Effector memory CD8-positive, alpha-beta T cell (primary cell): ENCODE measurements at places on chromosomes 5 and 9.

DNA sequence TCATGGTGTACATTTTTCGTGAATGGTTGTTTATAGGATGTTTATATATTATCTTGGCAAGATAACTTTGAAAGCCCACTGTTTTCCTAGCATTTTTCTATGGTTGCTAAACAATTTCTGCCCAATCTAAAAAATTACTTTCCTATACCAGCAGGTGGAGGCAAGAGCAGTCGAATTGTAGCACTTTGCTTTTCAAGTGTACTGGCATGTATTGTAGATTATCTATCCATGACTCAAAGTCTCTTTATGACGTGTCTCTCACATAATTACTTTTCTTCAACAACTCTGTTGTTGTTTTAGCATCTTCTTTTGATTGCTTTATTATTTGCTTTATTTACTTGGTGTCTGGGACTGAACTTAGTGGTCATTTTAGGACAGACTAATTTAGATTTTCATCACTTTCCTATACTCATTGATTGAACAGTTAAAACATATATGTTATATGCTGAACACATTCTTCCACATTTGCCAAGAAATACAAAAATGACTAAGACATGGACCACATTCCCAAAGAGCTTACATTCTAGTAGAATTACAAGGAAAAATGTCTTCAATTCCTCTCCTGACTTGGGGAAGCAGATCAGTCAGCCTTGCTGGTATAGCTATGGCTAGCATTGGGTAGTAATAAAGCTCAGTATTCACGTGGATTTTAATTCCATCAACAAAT, 20.7 kb downstream of the NLN start:
- H3K36me3 ChIP-seq, result no peaks in the 10 kb centered on the region
- H3K27me3 ChIP-seq, result no peaks in the 10 kb centered on the region
- H3K4me1 ChIP-seq, result no peaks in the 10 kb centered on the region
- H3K4me3 ChIP-seq, result no peak overlapping the region

DNA sequence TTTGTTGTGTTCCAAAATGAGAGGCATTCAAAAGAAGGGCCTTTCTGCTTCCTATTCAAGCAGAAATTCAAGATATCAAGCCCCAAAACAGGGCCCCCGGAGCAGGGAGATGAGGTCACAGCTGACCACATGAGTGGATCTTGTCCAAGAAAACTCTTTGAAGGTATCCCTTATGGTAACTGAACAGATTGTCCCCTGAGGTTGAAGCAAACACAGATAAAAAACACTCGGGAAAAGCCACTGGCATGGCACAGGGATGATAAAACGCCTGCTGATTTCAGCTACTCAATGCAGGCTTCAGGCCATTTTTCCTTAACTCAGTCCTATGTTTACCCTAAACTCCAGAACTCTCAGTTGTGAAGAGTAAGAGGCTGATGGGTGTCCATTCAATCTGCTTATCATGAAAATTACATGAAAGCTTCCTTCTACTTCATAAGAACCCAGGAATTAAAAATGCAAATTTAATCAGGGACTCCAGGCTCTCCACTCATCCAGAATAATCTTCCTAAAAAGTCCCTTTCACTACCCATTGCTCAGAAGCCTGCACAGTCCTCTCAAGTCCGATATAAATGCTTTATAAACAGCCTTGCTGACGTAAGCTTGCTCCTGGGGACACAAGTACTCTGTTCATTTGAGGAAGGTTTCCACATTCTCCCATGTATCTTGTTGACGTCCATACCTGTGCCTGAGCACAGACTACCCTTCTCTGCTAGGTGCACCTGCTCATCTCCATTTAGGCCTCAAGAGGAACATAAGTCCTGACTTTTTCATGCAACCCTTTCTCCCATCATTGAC, 35.9 kb upstream of the SLC1A3 start:
- no peak overlapping the region for H3K27ac ChIP-seq
- no peaks in the 10 kb centered on the region for H3K36me3 ChIP-seq
- no peaks in the 10 kb centered on the region for H3K4me1 ChIP-seq
- no peak for DNase-seq
- no peak overlapping the region for H3K4me3 ChIP-seq
- H3K27me3 ChIP-seq, result no peaks in the 10 kb centered on the region

DNA sequence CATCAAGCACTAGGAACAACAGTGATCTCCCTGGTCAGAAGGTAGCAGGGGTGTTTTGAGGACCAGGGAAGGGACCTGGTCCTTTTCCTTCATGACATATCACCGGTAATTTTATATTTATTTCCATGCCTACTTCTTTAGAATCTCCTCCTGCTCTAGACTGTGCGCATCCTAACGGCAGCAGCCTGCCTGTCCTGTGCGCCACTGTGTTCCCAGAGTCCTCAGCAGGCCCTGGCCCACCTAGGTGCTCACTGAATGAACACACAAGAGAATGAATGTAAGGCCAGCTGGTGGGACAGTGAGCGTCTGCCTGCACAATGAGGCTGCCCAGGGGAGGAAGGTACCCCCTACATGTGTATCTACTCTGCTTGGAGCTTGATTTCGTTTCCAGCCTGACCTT, 51.5 kb downstream of the C5orf15 start:
- DNase-seq, result no peak
- peaks cover 25% of the 10 kb centered on the region for H3K27me3 ChIP-seq
- no peaks in the 10 kb centered on the region for H3K4me1 ChIP-seq
- no peak overlapping the region for H3K4me3 ChIP-seq

DNA sequence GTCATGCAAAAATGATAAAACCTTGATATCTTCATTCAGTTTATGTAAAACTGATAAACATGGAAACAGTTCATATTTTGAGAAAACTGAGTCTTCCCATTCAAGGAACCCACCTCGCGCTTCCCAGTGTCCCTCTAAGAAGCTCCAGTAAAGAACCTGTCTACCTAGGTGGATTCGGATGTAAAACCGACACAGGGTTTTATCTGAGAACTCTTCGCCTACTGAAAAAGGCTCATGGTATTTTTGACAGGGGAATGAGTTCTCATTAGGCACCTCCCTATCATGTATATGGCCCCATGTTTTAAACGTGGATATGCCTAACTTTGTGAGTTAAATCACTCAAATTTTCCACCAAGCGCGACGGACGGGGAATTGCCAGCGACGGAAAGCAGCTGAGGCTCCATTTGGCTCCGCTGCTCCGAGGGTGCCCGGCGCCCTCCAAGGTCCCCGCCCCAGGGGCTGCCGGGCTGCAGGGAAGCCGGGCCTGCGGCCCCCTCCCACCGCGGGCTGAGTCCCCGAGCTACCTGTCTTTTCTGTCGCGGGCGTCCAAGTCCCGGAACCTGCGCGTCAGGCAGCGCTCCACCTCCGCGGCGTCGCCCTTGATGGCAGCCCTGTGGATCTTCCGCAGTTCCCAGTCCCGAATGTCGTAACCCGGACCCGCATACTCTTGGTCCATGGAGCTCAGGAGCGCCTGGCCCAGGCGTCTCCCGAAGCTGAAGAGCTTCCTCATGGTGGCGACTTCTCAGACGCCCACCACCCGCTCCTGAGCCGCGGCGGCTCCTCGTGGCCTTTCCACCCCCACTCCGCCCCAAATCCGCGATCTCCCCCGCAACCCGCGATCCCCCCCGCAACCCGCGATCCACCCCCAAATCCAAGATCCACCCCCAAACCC, 594 bp downstream of the ANKRD18A start:
- H3K36me3 ChIP-seq, result no peaks in the 10 kb centered on the region
- H3K4me3 ChIP-seq, result peak overlapping the region; percentile 83
- peaks cover 31% of the 10 kb centered on the region for H3K27me3 ChIP-seq
- H3K4me1 ChIP-seq, result peaks cover 15% of the 10 kb centered on the region
- DNase-seq, result no peak
- peak overlapping the region; percentile 77 for H3K27ac ChIP-seq

DNA sequence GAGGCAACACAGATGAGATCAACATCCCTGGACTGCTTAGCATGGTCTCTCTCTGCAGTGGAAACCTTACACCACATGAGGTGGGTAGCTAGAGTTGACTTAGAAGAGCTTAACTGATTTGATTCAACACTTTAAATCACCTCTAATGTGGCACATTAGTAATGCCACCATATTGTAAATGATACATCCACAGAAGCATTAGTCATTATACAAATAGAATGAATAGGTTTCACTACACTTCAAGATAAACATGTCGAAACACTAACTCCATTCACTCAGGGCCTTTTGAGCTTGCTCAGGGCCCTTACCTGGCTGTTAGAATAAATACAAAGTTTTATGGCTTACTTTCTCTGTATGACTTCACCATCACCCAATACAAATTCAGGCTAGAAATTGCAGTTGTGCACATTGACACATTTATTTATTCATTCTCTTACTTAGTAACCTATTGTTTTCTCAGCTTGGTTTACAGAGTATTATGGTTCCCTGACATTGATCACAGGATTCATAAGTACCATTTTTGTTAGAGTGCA, 9.3 kb upstream of the SMAD5 start:
- H3K36me3 ChIP-seq, result no peaks in the 10 kb centered on the region
- H3K4me1 ChIP-seq, result no peaks in the 10 kb centered on the region
- H3K27ac ChIP-seq, result no peak overlapping the region
- H3K27me3 ChIP-seq, result peaks cover 43% of the 10 kb centered on the region

DNA sequence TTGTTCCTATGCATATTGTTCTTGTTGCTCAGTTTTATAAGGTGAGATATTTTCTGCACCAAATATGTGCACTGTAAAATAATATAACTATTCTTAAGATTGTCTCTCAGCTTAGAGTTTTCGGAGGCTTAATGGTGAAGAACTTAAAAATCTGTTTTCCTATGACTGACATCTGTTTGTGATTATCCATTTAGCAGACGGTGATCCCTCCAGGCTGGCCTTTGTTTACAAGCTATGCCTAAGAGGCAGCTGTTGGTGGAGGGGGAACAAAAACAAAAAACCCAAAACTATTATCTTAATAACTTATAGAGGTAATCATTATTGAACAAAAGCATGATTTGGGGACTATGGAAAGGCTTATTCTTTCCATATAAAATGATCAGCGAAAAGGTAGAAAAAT, 658 bp downstream of the PDCD1LG2 start:
- H3K27ac ChIP-seq, result peak overlapping the region; percentile 92
- H3K4me1 ChIP-seq, result peaks cover 21% of the 10 kb centered on the region
- no peak for DNase-seq
- H3K27me3 ChIP-seq, result no peaks in the 10 kb centered on the region
- peak overlapping the region; percentile 74 for H3K4me3 ChIP-seq

- H3K27ac ChIP-seq, result peak overlapping the region; percentile 44
- peaks cover 58% of the 10 kb centered on the region for H3K27me3 ChIP-seq
- peaks cover 23% of the 10 kb centered on the region for H3K4me1 ChIP-seq
- peak overlapping the region; percentile 86 for H3K4me3 ChIP-seq
- peak; percentile 23 for DNase-seq
Observed at GRCh38 chr5:77630114-77630680, 8.3 kb downstream of the OTP start.

GRCh38 chr9:3751125-3751758, 225.4 kb upstream of the RFX3 start:
- H3K27me3 ChIP-seq, result no peaks in the 10 kb centered on the region
- no peak overlapping the region for H3K27ac ChIP-seq
- H3K4me1 ChIP-seq, result peaks cover 12% of the 10 kb centered on the region
- no peak overlapping the region for H3K4me3 ChIP-seq
- no peaks in the 10 kb centered on the region for H3K36me3 ChIP-seq

- no peaks in the 10 kb centered on the region for H3K36me3 ChIP-seq
- no peaks in the 10 kb centered on the region for H3K27me3 ChIP-seq
- H3K4me3 ChIP-seq, result no peak overlapping the region
- DNase-seq, result no peak
- no peak overlapping the region for H3K27ac ChIP-seq
Observed at GRCh38 chr9:110999379-110999778, 38.9 kb downstream of the LPAR1 start.

DNA sequence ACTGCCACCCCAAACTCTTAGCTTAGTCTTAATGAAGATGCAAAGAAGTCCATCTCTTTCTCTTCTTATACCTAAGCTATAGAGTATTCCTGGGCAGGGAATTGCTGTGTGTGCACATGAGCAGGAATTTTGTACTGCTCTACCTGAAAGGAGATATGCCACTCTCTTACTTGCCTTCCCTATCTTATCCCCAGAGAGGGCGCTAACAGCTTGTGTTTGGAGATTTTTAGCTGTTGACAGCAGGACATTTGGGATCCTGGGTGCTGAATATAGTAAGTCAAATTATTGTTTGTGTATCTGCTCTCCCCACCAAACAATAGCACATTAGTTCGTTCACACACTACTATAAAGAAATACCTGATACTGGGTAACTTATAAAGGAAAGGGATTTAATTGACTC, 159.5 kb downstream of the GABRG2 start:
- no peaks in the 10 kb centered on the region for H3K4me1 ChIP-seq
- no peak overlapping the region for H3K27ac ChIP-seq
- H3K36me3 ChIP-seq, result no peaks in the 10 kb centered on the region

DNA sequence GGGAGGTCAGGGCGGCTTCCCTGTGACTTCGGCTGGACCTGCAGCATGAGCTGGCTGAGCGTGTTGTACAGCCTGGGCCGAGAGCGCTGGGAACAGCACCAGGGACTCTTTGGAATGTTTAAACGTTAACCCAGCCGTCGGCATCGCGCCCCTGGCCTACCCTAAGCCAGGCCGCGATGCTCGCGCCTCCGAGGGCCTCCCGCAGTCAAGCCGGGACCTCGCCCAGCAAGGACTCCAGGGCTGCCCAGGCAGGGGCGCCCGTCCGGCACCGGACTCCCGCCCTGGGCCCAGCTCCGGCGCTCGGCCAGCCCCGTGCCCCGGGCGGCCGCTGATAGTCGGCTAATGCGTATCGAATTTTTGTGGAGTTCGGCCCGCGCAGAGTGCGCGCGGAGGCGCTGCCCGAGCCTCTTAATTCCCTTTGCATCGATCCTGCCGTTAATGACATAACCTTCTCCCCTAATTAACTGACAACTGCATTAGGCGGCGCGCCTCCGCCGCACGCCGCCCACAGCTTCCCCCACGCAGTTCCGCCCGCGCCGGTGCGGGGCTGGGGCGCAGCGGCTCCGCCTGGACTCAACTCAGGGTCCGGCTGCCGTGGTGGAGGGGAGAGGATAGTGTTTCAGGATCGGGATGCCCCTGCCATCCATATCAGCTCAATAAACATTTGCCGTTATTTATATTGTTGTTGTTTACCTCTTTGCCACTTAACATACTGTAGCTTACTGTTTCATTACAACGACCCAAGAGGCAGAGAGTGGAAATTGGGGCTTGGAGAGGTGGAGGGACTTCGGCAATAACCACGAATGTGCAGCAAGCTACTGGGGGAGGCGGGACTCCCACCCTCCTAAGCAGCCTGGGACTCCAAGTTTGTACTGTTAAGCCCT, 28.8 kb upstream of the CDC23 start:
- peak overlapping the region; percentile 14 for H3K4me3 ChIP-seq
- no peaks in the 10 kb centered on the region for H3K36me3 ChIP-seq

GRCh38 chr5:115471345-115472063, 73.1 kb downstream of the FEM1C start:
- no peak for DNase-seq
- H3K27me3 ChIP-seq, result peaks cover 8% of the 10 kb centered on the region
- H3K4me3 ChIP-seq, result no peak overlapping the region
- H3K27ac ChIP-seq, result no peak overlapping the region

- H3K27ac ChIP-seq, result no peak overlapping the region
- no peaks in the 10 kb centered on the region for H3K36me3 ChIP-seq
- H3K4me1 ChIP-seq, result no peaks in the 10 kb centered on the region
- no peaks in the 10 kb centered on the region for H3K27me3 ChIP-seq
Observed at GRCh38 chr9:70935856-70936255, 185.6 kb downstream of the TRPM3 start.

GRCh38 chr9:117704024-117704575, at the start of gene TLR4:
Gene TLR4 (plus strand): TSS chr9:117704403. CDS start chr9:117704473, 70 bp downstream.
- H3K27me3 ChIP-seq, result peaks cover 7% of the 10 kb centered on the region
- no peak within 1 kb of the TSS for H3K27ac ChIP-seq
- no peaks in the 10 kb centered on the region for H3K36me3 ChIP-seq
- H3K4me3 ChIP-seq, result no peak within 1 kb of the TSS
- no peaks in the 10 kb centered on the region for H3K4me1 ChIP-seq

GRCh38 chr9:81562231-81563019, 126.9 kb downstream of the TLE1 start:
- no peak overlapping the region for H3K27ac ChIP-seq
- H3K36me3 ChIP-seq, result no peaks in the 10 kb centered on the region
- no peaks in the 10 kb centered on the region for H3K27me3 ChIP-seq

GRCh38 chr5:141567513-141568117, 51.2 kb downstream of the DIAPH1 start:
- H3K36me3 ChIP-seq, result peaks cover 86% of the 10 kb centered on the region
- peak overlapping the region; percentile 51 for H3K27ac ChIP-seq
- H3K4me3 ChIP-seq, result no peak overlapping the region
